ENCODE measurements at places on chromosomes 3 and 15. TPM values are rescaled to one million over a fixed set of nuclear protein-coding genes. Genes with fewer than 3 reads are reported as not detected.

The TMEM207 gene
- not detected for total RNA-seq

The IQCF5 gene
- not detected for total RNA-seq

The ZPLD1 gene
- total RNA-seq = 0.54 TPM

DNA sequence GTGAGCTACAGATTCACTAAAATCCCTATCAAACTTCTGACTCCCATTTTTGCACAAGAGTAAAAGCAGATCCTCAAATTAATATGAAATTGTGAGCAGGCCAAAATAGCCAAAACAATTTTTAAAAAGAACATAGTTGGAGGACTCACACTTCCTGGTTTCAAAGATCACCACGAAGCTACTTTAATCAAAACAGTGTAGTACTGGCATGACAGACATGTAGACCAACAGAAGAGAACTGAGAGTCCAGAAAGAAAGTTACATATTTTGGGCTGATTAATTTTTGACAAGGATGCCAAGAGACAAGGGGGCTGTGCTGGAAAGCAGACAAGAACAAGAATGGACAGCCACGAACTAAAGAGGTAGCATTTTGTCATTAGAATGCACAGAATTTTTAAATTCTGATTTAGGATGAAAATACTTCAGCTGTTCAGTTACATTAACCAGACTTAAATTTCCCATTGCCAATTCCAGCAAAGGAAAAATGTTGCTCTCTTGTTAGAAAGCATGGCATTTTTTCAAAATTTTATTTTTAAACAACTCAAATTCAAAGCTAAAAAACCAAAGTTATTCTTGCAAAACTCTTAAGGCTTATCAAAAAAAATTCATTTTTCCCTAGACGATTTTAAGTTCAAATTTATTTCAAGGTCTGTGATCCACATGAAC, 14.0 kb downstream of the RYK start:
- DNase-seq = no peak

DNA sequence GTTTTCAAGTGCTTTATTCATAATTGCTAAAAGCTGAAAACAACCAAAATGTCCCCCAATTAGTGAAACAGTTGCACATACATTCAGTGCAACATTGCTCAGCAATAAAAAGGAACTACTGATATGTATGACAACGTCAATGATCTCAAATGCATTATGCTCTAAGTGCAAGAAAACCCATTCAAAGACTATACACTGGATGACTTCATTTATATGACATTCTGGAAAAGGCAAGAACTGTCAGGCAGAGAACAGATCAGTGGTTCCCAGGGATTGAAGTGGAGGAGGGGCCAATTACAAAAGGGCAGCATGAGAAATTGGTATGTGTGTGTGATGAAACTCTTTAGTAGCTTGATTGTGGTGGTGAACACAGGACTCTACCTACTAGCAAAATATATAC, 585.6 kb downstream of the TBL1XR1 start:
- DNase-seq = no peak

DNA sequence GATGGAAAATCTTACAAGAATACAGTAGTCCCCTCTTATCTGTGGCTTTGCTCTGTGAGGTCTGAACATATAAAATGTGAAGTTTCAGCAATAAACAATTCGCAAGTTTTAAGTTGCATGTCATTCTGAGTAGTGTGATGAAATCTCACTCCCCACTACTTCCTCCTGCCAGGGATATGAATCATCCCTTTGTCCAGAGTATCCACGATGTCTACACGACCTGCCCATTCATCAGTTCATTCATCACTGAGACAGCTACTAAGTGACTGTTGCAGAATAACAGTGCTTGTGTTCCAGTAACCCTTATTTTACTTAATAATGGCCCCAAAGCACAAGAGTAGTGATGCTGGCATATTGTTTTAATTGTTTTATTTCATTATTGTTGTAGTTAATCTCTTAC, 489.2 kb upstream of the UBE2E2 start:
- no peak for DNase-seq

GRCh38 chr15:61380270-61380669, 151.2 kb upstream of the RORA start:
- no peak for DNase-seq

GRCh38 chr15:90698629-90699028, 18.5 kb upstream of the BLM start:
- DNase-seq = no peak

- peak; percentile 92 for DNase-seq
Observed at GRCh38 chr3:12931273-12931905, 90.0 kb upstream of the RPL32 start.

DNA sequence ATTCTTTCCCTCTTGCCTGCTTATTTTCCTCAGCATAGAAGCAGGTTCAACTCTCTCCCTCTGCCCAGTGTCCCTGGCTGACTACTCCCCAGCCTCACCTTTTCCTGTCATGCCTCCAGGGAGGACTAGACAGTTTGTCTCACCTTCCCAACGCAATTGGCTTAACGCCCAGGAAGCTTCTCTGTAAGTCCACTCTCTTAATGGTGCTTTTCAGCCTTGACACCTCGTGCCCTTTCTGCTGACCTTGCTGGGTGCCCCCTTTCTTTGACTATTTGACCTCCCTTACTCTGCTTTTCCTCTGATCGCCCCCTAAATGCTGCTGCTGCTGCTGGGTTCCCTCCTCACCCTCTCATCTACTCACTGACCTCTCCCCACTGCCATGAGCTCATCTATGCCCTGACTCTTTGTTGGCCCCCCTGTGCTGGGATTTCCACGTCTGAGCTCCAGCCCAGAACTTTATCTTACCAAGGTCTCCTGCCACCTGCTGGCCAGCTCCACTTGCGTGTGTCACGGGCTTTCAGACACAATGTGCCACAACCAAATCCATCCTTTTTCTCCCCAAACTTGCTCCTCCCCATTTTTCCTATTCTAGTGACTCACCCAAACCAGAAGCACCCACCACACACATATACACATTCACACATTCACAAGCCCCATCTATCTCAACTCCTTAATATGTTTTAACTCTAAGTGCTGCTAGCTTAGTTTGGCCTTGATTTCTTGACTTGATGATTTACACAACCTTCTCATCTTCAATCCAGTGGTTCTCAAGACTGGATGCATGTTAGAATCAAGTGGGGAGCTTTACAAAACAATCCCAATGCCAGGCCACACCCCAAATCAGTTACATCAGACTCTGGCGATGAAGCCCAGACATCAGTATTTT, 16.6 kb downstream of the EPB42 start:
- no peak for DNase-seq

DNA sequence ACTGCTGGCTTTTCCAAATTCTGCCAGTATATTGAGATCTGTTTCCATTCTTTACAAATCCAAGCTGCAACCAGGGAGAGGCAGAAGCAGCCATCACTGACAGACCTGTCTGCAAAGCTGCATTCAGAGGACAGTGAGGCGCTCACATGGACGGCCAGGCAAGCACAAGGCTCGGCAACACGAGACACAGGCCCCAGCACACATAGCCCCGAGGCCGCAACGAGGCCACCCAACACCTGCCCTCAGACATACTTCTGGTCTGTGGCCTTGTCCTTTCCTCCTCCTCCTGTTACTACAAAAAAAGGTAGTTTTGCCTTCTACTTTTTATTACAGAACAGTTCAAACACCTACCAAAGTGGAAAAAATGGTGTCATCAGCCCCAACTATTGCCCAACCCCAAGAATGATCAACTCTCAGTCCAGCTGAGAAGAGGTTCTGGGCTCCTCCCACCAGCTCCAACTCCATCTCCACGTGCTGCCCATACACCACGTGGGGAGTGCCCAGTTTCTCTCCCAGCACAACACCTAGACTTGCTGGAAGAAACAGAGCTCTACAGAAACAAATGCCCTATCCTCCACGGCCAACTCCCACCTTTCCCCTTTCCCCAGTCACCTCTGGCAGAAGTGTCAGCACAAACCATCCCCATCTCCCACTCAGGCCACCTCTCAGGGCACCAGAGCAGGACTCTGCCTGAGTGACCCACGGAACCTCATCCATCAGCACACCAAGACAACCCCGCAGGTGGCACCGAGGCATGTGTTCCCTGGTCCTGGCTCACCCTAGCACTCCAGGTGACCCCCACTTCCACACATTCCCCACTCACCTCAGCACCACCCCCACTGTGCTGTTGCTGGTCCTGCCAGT, 7.4 kb downstream of the ZXDC start:
- DNase-seq = no peak

DNA sequence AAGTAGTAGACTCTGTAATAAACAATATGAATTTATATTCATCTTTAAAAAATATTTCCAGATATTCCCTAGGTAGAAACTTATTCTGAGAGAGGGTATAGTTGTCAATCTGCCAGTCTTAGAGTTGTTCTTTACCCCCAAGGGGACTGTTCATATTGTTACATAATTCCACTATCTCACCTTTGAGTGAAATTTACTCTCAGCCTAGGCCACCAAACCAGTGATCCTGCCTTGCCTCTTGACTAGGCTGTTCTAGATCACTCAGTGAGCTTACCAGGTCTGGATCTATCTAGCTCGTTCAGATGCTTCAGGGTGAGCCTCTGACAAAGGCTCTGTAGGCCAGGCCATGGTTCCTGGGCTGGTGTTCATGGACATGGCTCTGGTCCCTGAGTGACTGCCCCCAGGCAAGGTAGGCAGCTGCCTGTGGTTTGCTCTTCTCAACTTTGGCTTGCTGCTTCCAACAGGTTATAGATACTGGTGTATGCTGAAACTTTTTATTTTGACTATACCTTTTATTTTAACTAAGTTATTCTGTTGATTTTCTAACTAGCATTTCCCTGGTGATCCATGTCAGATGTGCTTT, 27.6 kb downstream of the ZNF592 start:
- no peak for DNase-seq

- DNase-seq = no peak
Observed at GRCh38 chr3:189458528-189458927, 172.7 kb upstream of the TP63 start.
